ENCODE measurements at places on chromosomes 6 and 20.

GRCh38 chr20:2932498-2932897 lies 59.2 kb downstream of the PTPRA start:
- no peak for DNase-seq

- no peak for DNase-seq
These were observed 636.1 kb downstream of the KIF16B start for GRCh38 chr20:15937179-15937578.

- DNase-seq, result peak; percentile 63
These were observed 14.5 kb downstream of the HMGN4 start for GRCh38 chr6:26552640-26553188.

- DNase-seq, result no peak
These were observed 7.8 kb downstream of the PANK2 start for GRCh38 chr20:3896853-3897583.

DNA sequence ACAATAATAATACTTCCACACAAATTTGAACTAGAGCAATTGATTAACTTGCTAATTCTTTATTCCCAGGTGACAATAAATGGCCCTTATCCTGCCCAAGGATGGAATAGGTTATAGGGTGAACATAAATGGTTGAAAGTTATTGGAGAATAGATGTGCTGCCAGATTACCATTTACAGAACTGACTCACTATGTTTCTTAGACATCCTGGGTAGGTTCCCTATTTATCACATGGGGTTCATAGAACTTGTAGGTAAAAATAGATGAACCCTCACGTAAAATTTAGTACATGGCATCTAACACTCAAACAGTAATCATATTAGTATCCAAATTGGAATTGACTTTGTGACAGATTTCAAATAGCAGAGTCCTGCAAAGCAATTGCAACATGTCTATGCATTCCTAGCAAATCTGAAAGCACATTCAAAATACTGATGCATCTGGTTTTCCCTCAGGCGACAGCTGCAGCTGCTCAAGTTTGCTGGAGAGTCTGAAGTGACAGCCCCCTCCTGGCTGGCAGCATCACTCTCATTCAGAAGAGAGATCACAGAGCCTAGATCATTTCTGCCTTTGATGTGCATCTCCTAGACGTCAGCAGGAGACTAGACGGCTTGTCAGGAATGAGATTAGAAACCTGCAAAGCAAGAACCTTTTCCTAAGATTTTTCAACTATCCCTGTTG lies 80.2 kb upstream of the RNF217 start:
- DNase-seq, result peak; percentile 14

- no peak for DNase-seq
These were observed 79.6 kb upstream of the AHI1 start for GRCh38 chr6:135577059-135577538.

GRCh38 chr6:18976091-18976490 lies 588.9 kb downstream of the RNF144B start:
- no peak for DNase-seq

- no peak for DNase-seq
These were observed 31.0 kb downstream of the LCA5 start for GRCh38 chr6:79506251-79506650.

DNA sequence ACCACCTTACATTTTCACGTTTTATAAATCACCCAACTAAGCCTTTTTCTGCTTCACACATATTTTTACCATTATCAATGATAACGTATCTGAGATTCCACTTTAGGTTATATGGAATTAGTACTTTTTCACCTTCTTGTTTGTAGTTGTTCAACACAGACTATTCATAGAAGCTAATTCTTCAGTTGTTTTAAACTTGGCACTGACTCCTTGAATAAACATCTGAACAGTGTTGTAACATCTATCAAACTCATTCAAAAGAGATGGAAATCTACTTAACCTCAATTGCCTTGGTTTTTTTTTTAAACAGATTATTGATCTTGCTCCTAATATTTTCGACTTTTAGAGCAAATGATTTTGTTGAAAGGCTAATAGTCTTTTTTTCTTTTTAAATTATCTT lies 34.2 kb downstream of the PTPRA start:
- DNase-seq, result no peak

- peak; percentile 97 for DNase-seq
These were observed 147.4 kb downstream of the FOXC1 start for GRCh38 chr6:1757131-1757530.

DNA sequence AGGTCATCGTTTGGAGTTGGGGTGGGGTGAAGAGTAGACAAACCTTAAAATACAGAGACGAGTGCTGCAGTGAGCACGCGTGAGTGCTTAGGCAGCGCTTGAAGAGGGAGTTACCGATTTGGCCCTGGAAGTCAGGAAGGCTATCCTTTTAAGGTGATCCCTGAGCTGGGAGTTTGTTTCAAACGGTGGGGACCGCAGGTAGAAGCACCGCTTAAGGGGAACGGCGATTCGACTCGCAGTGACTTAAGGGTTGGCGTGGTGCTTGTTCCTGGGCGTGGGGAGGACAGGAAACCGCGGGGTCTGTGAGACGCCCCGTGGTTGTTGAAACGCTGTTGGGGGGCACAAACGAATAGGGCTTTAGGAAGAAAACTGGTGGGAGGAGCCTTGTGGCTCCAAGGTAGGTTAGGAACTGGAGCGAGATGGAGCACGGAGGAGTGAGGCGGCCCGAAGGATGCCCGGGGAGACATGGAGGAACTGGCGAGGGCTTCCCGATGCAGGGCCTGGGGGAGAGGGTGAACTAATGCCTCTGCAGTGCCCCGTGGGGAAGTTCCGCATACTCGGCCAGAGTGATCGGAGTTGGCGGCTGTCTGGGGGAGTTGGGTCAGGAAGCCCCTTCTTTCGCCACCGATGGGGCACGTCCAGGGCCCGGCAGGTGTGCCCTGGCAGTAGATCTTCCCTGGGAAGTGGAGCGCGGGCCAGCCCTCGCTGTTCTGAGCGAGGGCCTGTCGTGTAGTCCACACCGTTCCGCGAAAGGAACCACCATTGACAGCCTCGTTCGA lies 1.3 kb upstream of the CDYL start:
- peak; percentile 65 for DNase-seq

GRCh38 chr6:148551226-148551625 lies 195.6 kb upstream of the UST start:
- no peak for DNase-seq

GRCh38 chr6:2184700-2185455 lies 60.5 kb downstream of the GMDS start:
- no peak for DNase-seq

DNA sequence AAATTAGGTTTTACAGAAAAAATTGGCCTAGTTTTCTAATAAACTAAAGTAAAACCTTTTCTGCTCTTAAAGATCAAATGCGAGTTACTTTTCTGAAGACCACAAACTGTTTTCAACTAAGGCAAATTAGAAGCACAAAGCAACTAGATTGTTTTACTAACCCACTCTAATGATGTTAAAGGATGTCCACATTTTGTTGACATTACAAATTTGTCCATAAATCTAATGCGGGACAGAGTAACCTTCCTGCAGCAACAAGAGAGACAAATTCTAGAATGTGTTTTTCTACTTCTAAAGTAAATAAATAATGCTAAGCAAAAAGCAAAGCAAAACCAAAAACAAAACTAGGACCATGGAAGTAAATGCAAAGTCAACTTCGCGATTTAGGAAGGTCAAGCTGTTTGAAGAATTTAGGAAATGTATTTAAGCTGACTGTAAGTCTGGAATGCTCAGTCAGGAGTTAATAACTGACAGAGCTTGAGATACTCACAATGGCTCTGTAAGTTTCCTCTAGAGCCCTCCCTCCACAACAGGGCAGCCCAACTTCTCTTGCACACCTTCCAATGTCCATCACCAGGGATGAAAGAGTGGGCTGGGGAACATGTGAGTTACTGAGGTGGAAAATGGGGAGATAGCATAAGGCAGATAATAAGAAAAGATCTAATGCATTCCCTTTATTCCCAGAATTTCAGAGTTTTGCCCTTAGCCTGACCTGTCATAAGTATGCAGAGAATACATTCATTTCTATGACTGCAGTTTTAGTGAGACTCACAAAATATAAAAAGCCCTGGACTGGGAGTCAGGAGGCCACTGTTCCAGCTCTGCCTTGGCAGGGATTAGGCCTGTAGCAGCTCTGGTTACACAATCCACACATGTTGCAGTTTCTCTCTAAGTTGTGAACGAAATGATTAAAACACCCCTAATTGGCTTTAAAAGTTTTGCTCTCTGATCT lies 158.8 kb downstream of the FOXA2 start:
- no peak for DNase-seq

DNA sequence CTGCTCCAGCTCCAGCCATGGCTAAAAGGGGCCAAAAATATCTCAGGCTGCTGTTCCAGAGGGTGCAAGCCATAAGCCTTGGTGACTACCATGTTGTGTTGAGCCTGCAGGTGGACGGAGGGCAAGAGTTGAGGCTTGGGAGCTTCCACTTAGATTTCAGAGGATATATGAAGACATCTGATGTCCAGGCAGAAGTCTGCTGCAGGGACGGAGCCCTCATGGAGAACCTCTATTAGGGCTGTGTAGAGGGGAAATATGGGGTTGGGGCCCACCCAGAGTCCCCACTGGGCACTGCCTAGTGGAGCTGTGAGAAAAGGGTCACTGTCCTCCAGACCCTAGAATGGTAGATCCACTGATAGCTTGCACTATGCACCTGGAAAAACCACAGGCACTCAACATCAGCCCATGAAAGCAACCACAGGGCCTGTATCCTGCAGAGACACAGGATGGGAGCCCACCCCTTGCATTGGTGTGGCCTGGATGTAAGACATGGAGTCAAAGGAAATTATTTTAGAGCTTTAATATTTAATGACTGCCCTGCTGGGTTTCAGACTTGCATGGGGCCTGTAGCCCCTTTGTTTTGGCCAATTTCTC lies 70.5 kb downstream of the NINL start:
- DNase-seq, result no peak

- DNase-seq, result peak; percentile 78
These were observed 496 bp upstream of the BEND3 start for GRCh38 chr6:107115695-107116327.

DNA sequence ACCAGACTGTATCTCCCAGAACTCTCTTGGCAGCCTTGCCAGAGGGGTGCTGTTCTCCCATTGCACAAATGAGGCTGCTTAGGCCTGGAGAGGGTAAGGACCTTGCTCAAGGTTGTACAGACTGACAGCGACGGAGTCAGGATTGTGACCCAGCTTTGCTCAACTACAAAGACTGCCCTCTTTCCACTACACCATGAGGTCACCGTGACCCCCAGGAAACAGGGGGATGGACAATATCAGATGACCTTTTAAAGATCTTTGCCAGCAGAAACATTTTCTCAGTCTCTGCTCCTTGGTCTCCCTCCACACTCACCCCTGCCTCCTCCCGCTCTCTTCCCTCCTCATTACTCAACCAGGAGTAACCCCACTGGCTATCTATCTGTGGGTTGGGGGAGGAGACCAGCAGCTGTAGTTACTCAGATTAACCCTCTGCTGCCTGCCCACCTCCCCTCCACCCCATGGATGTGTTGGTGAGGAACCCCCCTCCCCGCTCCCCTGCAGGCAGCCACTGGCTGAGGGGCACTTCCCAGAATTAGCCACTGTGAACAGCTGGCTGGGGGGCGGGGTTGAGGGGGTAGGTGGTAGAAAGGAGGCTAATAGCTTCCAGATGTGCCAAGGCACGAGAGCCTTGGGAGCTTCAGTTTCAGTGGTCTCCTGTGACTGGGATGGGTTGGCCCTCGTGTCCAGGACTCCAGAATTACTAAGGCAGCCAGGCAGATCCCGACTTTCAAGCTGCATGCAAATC lies 26.9 kb upstream of the MRPS18A start:
- no peak for DNase-seq

DNA sequence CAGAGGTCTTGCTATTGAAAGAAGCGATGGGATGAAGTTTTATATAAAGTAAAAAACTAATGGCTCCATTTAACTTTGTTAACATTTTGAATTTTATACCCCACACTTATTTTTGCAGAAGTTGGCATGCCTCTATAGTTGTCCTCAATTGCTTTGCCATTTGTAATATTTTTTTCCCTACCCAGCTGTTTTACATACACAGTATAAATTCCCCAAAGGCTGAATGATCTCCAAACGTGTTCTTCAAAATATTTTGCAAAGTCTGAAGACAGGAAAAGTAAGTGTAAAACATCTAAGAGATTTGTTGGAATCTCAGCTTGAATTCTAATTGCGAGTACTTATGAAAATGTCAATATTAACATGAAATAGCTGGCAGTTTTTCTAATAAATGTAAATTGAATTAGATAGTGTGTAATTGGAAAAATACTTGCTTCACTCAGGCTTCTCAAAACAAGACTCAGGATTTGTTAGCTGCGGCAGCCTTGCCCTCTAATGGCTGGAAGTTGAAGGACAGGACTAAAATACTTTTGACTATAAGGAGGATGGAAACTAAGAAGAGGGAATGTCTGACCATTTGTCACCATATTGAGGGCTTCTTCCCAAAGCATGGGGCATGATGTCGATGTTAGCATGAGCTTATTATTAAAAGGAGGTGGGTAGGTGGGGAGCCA lies 226.8 kb downstream of the UST start:
- DNase-seq, result peak; percentile 9

GRCh38 chr6:127342296-127342945 lies 988 bp downstream of the ECHDC1 start:
- DNase-seq, result peak; percentile 24

All from NCI-H1105 treated with DMSO at 0.1 percent for 48 hours (cell line).